ENCODE measurements at places on chromosomes 1 and 21.

- DNase-seq: no peak
These were observed 41.6 kb downstream of the PCNX2 start for GRCh38 chr1:233253832-233254331.

DNA sequence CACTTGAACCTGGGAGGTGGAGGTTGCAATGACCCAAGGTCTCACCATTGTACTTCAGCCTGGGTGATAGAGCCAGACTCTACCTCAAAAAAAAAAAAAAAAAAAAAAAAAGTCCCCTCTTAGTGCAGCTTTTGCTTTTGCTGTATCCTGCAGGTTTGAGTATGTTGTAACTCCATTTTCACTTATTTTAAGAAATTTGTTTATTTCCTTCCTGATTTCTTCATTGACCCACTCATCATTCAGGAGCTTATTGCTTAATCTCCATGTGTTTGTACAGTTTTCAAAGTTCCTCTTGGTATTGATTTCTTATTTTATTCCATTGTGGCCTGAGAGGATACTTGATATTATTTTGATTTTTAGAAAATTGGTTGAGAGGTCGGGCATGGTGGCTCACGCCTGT, 50.9 kb upstream of the AK4 start:
- DNase-seq: no peak

GRCh38 chr1:171213559-171214454, 28.7 kb downstream of the FMO2 start:
- no peak for DNase-seq

GRCh38 chr1:102163799-102164198, 167.1 kb upstream of the OLFM3 start:
- no peak for DNase-seq

- no peak for DNase-seq
These were observed 57.7 kb downstream of the ZC3H11B start for GRCh38 chr1:219555031-219555692.

DNA sequence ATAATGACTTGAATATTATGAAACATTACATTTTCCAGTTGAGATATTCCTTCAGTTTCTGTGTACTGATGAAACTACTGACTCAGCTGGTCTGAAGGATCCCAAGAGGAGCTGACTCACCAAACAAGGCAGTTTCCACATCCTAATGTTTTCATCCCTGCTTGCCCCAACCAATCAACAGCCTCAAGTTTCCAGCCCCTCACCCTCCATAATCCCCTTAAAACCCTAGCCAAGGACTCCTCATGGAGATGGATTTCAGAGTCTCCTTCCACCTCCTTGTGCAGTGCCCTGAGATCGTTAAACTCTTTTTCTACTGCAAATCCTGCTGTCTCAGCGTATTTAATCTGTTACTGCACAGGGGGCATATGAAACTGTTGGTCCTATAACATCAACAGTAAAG, 83.1 kb upstream of the HAO2 start:
- no peak for DNase-seq

DNA sequence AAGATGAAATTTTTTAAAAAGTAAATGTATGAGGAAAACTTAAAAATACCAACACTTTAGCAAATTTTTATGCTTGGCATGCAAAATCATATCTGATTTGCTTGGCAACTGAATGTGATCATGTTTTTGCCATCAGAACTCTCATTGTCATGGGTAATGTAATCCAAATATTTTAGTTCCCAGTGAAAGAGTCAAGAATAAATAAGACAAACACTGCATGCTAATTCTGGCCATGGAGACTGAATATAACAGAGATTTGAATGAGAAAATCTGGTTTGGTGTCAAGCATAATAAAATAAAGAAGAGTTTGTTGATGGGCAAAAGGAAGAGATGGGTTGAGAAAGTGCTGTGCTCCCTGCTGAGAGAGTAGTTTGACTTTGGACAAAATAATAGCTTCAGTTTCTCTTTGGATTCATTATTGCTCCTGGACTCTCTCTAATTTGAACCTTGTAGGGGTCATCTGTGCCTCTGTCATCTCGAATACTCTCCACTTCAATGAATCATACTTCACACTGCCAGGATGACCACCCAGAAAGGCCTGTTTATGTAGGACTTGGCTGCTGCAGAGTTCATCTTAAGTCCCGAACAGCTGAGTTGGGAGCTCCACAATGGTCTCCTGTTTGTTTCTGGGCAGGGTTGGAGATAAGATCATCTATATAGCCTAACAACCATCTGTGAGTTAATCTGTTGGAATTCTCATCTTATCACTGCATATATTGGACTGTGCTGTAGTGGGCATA, 34.4 kb downstream of the ADAMTS1 start:
- DNase-seq: no peak

DNA sequence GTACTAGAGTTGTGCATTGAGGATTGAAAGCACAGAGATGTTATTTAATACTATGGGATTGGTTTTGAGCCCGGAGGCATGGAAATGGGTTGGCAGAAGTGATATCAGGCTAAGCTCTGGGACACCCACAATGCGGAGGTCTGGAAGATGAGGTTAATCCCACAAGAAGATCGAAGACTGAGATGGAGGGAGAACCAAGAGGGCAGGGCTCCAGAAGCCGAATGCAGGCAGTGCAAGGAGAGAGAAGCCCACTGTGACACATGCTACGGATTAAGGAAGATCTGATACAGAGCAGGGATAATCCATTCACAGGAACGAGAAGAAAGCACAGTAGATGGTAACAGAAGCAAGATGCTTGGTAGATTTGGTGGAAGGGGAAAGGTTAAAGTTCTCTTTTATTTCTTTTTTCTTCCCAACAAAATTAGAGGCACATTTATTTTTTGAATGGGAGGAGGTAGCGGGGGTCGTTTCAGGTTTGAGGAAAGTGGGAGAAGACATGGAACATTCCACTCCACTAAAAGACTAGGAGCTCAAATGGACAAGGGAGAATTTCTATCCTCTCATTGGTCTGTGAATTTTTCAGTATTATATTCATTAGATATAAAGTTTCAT, 113.2 kb downstream of the NCAM2 start:
- DNase-seq: no peak

DNA sequence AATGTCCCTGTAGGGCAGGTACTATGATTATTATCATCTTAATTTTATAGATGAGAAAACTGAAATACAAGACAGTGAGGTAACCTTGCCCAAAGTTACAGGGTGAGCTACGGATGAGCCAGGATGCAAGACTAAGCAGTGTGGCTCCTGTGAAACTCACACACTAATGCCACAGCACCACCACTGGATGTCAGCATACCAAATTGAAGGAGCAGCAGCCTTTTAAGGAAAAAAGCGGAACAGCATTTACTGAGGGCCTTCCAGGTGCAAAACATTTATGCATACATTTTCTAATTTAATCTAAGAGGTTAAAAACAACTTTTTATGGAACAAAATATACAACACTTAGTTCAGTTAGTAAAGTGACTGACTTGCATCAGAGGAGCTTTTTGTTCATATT, 41.7 kb downstream of the SEC16B start:
- no peak for DNase-seq

DNA sequence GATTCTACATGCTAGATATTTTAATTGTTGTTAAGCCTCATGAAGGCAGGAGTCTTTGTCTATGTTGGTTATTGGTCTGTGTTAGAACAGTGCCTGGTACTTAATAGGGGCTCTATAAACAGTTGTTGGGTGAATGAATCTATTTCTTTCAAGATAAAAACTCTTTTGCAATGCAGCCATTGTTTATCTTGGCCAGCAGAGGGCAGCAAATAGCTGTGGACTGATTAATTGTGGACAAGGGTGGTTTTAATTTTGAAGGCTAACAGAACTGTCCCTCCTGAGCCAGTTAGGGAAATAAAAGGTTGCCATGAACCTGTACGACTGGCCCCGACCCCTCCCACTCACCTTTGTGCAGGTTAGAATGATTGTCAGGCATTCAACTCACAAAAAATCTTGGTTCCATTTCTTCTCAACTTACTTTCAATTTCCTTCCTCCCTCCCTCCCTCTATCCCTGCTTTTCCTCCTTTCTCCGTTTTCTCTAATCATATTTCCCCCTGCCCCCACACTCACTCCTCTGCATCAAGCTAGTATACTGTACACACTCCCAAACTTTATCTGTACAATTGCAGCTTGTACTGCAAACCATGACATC, 66.3 kb upstream of the DIRAS3 start:
- no peak for DNase-seq

GRCh38 chr1:62800825-62801306, 16.9 kb downstream of the ATG4C start:
- no peak for DNase-seq

DNA sequence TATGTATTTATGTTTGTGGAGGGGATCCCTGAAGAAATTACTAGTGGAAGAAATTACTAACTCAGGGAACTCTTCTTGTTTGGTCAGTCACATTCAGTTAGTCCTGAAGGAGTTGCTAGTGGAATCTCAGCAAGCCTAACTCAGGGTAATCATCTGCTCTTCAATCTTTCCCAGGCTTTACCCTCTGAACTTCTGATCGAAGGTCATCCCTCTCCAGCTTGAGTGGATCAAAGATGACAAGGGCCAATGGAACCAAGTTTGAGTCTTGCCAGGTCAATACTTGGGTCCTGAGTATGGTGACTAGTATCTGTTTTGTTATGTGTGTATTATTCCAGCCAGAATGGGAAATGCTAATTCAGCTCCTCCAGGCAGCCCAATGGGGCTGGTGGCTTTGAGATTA, 49.3 kb downstream of the CFH start:
- no peak for DNase-seq

GRCh38 chr1:110780600-110781484, 92.1 kb upstream of the CD53 start:
- DNase-seq: peak; percentile 34

- DNase-seq: no peak
These were observed 10.7 kb downstream of the EPHA2 start for GRCh38 chr1:16145030-16145661.

Data from mesothelial cell of epicardium (in vitro differentiated cells).